ENCODE measurements at places on chromosomes 7 and 10. TPM values are rescaled to one million over a fixed set of nuclear protein-coding genes. Genes with fewer than 3 reads are reported as not detected.

GRCh38 chr10:53052521-53053164 lies 280.1 kb upstream of the MBL2 start:
- DNase-seq: no peak

DNA sequence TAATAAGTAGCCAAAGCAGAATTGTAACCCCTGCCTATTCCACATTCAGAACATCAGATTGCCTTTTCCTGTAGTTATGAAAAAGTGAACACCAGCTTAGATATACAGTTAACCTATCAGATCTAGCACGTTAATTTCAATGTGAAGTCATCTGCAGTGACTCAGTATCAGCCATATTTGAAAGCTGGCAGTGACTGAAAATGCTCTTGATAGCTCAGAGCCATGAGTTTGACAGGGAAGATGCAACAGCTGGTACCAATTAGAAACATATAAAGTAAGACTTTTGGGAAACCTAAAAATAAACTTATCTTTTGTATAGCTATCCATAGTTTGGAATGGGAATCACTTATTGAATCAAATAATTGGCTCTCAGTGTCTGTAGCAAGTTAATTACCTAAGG lies 284.1 kb upstream of the NPSR1 start:
- DNase-seq: no peak

- no peak for DNase-seq
Measured at GRCh38 chr10:6194311-6194710, 8.4 kb upstream of the PFKFB3 start.

PRR15 gene
- total RNA-seq: 21.2 TPM

- no peak for DNase-seq
Measured at GRCh38 chr10:126702181-126702580, 31.7 kb upstream of the C10orf90 start.

DNA sequence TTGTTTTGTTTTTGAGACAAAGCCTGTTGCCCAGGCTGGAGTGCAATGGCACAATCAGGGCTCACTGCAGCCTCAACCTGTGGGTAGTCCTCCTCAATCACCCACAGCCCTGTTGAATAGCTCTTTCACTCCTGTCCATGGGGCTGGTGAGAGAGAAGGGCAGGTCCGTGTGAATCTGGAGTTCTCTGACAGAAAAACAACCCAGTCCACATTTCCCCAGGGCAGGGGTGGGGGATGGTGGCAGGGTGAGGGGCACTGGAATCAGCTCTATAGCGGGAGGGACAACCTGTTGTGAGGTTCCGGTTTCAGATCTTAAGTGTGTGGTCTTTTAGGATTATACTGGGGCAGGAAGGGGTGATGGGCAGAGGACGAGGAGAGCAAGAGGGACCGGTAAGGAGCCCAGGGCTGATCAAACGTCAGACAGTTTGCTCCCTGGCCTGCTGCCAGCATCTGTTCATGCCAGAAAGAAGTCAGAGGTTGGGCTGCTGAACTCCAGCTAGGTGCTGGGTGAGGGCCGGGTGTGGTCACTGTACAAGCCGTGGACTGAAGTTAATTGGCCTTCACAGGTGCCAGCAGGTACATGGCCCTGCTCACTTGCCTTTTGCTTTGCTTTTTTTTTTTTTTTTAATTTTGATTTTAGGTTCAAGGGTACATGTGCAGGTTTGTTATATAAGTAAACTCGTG lies 33.2 kb upstream of the MKRN1 start:
- DNase-seq: no peak
